ENCODE measurements at places on chromosomes 7 and 10.
A peak's percentile ranks its signal among the peaks of the same experiment; 100 is the strongest.

GRCh38 chr7:1654111-1654510 is 16.0 kb upstream of the ELFN1 start:
- DNase-seq = no peak

- no peak for DNase-seq
Observed at GRCh38 chr7:44845451-44845850, 2.4 kb downstream of the H2AZ2 start.

GRCh38 chr7:116715077-116715476 is 43.1 kb downstream of the MET start:
- no peak for DNase-seq

- DNase-seq = no peak
Observed at GRCh38 chr7:128933180-128933891, 4.4 kb upstream of the IRF5 start.

DNA sequence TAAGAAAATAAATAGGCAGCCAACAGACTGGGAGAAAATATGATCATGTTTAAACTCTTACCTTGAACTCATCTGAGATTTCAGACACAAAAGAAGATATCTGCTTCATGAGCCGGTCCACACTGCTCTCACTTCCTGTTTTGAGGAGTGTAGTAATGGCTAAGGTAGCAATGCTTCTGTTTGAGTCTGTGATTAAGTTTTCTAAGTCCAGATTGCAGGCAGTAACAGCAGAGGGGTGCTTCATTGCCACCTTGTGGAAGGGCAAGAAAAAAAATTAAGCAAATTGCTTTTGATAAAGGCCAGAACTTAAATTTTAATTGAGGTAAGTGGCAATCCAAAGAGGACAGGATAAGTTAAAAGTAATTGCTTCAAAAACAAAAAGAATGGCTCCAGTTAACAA is 69.1 kb downstream of the MEST start:
- DNase-seq = no peak

DNA sequence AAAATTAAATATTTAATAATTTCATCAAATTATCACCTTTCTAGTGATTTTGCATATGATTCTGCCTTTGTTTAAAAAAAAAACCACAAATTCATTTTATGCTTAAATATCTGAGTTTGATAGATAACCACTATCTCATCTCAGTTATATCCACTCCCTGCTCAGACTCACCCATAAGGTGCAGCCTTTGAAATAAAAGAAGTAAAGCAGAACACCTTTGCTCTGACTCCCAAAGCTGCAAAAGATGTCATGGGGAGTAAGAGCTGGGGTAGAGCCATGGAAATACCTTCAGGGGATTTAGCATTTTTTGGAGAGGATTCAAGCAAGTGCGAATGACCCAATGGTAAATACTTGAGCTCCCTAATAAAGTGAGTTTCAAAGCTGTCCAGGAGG is 15.1 kb upstream of the CYP3A5 start:
- DNase-seq = no peak

- peak; percentile 7 for DNase-seq
Observed at GRCh38 chr10:80529604-80530003, 8.1 kb upstream of the SH2D4B start.

Data from effector CD8-positive, alpha-beta T cell (primary cell).